ENCODE measurements at places on chromosomes 12 and 14.

GRCh38 chr14:63922696-63923421, 70.1 kb downstream of the SYNE2 start:
- no peak for DNase-seq
- no peaks in the 10 kb centered on the region for H3K27me3 ChIP-seq
- no peak overlapping the region for H3K27ac ChIP-seq
- no peaks in the 10 kb centered on the region for H3K4me1 ChIP-seq

- no peaks in the 10 kb centered on the region for H3K36me3 ChIP-seq
- no peak overlapping the region for H3K27ac ChIP-seq
- H3K4me1 ChIP-seq: no peaks in the 10 kb centered on the region
- DNase-seq: no peak
- peaks cover 7% of the 10 kb centered on the region for H3K27me3 ChIP-seq
Measured at GRCh38 chr12:4717806-4718205, 2.4 kb upstream of the GALNT8 start.

- no peak overlapping the region for H3K4me3 ChIP-seq
- H3K4me1 ChIP-seq: no peaks in the 10 kb centered on the region
- H3K27me3 ChIP-seq: no peaks in the 10 kb centered on the region
Measured at GRCh38 chr12:124517260-124518050, 50.0 kb downstream of the NCOR2 start.

DNA sequence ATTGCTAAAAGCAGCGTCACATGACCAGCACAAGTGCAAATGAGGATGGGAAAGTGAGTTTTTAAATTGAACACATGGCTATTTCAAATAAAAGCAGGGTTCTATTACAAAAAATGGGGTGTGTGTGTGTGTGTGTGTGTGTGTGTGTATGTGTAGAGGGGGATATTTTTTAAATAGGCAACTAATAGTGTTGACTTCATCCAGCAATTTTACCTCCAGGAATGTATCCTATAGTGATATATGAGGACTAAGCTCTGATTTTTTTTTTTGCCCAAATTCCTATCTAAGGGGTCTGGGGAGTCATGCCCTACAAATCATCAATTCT, 78.9 kb upstream of the AMN1 start:
- no peaks in the 10 kb centered on the region for H3K36me3 ChIP-seq
- no peaks in the 10 kb centered on the region for H3K27me3 ChIP-seq
- no peak overlapping the region for H3K4me3 ChIP-seq

GRCh38 chr12:2384533-2385351, 332.0 kb downstream of the CACNA1C start:
- no peak overlapping the region for H3K4me3 ChIP-seq
- no peak overlapping the region for H3K27ac ChIP-seq
- no peaks in the 10 kb centered on the region for H3K36me3 ChIP-seq
- no peaks in the 10 kb centered on the region for H3K4me1 ChIP-seq

GRCh38 chr12:66709457-66709773, 30.5 kb upstream of the GRIP1 start:
- no peak overlapping the region for H3K4me3 ChIP-seq
- DNase-seq: no peak
- no peaks in the 10 kb centered on the region for H3K36me3 ChIP-seq
- no peak overlapping the region for H3K27ac ChIP-seq
- H3K27me3 ChIP-seq: no peaks in the 10 kb centered on the region

DNA sequence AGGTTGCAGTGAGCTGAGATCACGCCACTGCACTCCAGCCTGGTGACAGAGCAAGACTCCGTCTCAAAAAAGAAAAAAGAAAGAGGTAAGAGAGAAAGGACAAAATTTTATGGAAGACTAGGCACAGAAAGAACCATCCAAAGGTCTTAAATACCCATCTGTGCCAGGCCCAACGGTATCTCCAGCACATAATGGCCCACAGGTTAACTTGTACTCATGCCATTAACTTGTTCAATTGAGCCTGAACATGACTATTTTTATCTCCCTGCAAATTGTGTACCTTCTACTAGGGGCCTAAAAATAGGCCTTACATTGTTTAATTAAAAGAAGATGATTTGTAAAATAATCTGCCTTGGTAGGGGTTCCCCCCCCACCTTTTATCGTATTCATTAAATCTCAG, 80.2 kb downstream of the RIC8B start:
- H3K4me3 ChIP-seq: no peak overlapping the region
- no peak overlapping the region for H3K27ac ChIP-seq
- DNase-seq: no peak
- H3K36me3 ChIP-seq: peaks cover 2% of the 10 kb centered on the region
- no peaks in the 10 kb centered on the region for H3K27me3 ChIP-seq
- H3K4me1 ChIP-seq: peaks cover 3% of the 10 kb centered on the region

- H3K4me3 ChIP-seq: no peak overlapping the region
- H3K36me3 ChIP-seq: no peaks in the 10 kb centered on the region
- H3K27ac ChIP-seq: no peak overlapping the region
- no peaks in the 10 kb centered on the region for H3K27me3 ChIP-seq
- no peaks in the 10 kb centered on the region for H3K4me1 ChIP-seq
Measured at GRCh38 chr12:65466911-65467310, 188.4 kb downstream of the MSRB3 start.

- H3K4me1 ChIP-seq: peaks cover 39% of the 10 kb centered on the region
- H3K27ac ChIP-seq: peak overlapping the region; percentile 87
- H3K27me3 ChIP-seq: no peaks in the 10 kb centered on the region
- peak; percentile 59 for DNase-seq
- H3K4me3 ChIP-seq: no peak overlapping the region
- H3K36me3 ChIP-seq: peaks cover 23% of the 10 kb centered on the region
Measured at GRCh38 chr14:91349481-91350074, 68.0 kb downstream of the CCDC88C start.

DNA sequence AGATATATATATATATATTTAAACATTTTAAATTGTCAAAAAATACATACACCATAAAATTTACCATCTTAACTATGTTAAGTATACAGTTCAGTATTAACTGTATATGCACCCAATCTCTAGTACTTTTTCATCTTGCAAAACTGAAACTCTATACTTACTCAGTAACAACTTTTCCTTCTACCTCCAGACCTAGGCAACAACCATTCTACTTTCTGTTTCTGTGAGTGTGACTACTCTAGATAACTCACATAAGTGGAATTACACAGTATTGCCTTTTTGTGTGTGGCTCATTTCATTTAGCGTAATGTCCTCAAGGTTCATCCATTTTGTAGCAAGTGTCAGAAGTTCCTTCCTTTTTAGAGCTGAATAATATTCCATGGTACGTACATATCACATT, 8.2 kb downstream of the FAM234B start:
- no peaks in the 10 kb centered on the region for H3K4me1 ChIP-seq
- H3K4me3 ChIP-seq: no peak overlapping the region
- H3K27ac ChIP-seq: no peak overlapping the region
- H3K36me3 ChIP-seq: no peaks in the 10 kb centered on the region
- no peaks in the 10 kb centered on the region for H3K27me3 ChIP-seq

DNA sequence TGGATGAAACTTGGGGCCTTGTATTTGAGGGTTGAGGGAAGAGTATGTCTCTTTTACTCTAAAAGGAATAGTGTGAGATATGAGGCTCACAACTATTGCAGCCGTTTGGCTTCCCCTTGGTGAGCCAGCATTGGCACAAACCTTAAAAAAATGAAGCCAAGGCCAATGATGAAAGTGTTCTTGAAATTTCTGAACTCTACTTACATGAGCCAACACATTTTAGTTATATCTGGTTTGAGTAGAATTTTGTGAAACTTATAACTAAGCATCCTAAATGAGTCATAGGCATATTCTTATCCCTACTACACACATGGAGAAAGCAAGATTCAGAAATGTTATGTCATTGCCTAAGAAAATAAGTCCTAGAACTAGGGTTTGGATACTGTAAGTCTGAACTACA, 55.3 kb upstream of the ACSS3 start:
- H3K27me3 ChIP-seq: no peaks in the 10 kb centered on the region
- H3K27ac ChIP-seq: no peak overlapping the region
- no peak overlapping the region for H3K4me3 ChIP-seq
- no peaks in the 10 kb centered on the region for H3K4me1 ChIP-seq
- no peaks in the 10 kb centered on the region for H3K36me3 ChIP-seq
- DNase-seq: no peak

- no peak overlapping the region for H3K4me3 ChIP-seq
- no peaks in the 10 kb centered on the region for H3K36me3 ChIP-seq
- H3K4me1 ChIP-seq: peaks cover 20% of the 10 kb centered on the region
Measured at GRCh38 chr14:22179190-22179589, 409.8 kb downstream of the DAD1 start.

DNA sequence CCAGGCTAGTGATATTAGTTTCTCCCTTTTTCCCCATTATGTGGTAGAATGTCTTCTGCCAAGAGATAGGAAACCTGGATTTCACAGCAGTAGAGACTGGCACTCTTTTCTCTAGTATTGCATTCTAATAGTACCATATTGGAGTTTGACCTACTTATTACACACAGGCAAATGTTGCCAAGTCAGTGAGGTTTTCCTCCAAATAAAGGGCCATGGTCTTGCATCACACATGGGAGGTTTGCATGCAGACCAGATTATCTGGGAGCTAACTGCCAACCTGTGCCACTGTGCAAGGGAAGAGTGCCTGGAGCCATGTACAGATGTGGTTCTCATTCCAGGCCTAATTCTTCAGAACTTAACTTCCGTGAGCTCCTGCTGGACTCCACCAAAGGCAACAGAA, 113.3 kb downstream of the ANO6 start:
- H3K27ac ChIP-seq: no peak overlapping the region
- DNase-seq: no peak
- no peak overlapping the region for H3K4me3 ChIP-seq
- no peaks in the 10 kb centered on the region for H3K36me3 ChIP-seq
- H3K4me1 ChIP-seq: no peaks in the 10 kb centered on the region

GRCh38 chr12:88630561-88630960, 50.3 kb upstream of the KITLG start:
- H3K36me3 ChIP-seq: no peaks in the 10 kb centered on the region
- no peaks in the 10 kb centered on the region for H3K27me3 ChIP-seq
- no peak overlapping the region for H3K4me3 ChIP-seq
- H3K4me1 ChIP-seq: no peaks in the 10 kb centered on the region
- DNase-seq: no peak

DNA sequence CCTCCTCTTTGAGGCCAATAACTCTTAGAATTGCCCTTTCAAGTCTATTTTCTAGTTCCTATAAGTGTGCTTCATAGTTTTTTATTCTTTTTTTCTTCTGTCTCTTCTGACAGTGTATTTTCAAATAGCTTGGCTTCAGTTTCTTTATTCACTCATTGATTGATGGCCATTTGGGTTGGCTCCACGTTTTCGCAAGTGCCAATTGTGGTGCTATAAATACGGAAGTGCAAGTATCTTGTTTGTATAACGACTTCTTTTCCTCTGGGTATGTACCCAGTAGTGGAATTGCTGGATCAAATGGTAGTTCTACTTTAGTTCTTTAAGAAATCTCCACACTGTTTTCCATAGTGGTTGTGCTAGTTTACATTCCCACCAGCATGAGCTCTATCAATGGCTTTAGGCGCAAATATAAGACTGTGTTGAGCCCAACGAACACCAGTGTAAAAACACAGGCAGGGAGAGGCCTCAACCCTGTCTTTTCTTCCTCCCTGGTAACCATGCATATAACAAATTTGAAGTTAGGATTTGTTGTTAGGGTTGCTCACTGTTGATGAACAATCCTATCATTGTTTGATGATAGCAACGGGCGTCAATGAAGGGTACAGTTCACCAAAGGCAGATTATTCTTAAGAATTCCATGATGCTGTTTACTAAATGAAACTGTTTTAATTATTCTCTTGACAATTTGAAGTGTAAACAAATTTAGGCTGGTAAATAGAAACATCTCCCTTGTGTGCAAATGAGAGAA, 13.3 kb upstream of the LMNTD1 start:
- H3K36me3 ChIP-seq: no peaks in the 10 kb centered on the region
- H3K4me1 ChIP-seq: no peaks in the 10 kb centered on the region
- H3K27me3 ChIP-seq: no peaks in the 10 kb centered on the region

GRCh38 chr12:55658635-55659391, 22.1 kb downstream of the OR10P1 start:
- no peak overlapping the region for H3K27ac ChIP-seq
- H3K36me3 ChIP-seq: no peaks in the 10 kb centered on the region
- H3K4me3 ChIP-seq: no peak overlapping the region

DNA sequence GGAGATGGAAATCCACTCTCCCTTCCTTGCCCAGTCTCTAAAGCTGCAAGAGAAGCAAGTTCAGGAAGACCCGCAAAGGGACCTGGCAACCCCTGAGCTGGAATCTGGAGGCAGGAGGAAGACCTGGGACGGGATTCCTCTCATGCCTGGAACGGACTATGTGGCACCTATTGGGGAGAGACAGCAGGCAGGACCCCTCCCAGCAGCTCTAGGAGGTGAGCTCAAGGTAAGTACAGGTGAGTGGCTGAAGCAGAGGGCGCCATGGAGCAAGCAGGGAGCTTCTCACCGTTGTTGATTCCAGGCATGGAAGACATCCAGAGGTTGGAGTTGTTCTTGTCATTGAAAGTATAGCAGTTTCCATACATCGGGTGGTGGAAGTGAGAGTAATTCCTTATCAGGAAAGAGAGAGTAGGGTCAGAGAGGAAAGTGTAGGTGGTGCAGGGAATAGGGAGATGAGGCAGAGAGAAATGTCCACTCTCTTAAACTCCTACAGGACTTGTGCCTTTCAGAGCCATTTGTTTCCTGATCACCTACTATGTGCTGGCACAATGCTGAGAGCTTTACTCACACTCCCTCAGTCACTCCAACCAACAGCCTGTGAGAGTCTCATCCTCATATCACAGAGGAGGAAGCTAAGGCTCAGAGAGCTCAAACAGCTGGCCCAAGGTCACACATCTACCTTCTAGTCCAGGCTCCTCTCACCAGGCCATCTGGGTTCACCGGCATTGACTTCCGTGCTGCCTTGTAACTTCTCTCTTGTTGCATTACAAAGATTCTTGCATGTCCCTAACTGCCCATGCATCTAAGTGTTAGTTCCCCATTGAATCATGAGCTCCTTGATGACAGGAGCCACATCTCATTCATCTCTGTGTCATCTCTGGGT, 13.9 kb upstream of the TNFRSF1A start:
- H3K4me1 ChIP-seq: no peaks in the 10 kb centered on the region
- no peaks in the 10 kb centered on the region for H3K36me3 ChIP-seq
- no peak overlapping the region for H3K27ac ChIP-seq
- no peak overlapping the region for H3K4me3 ChIP-seq
- DNase-seq: no peak
